ENCODE measurements at places on chromosomes 12 and 14.
A peak's percentile ranks its signal among the peaks of the same experiment; 100 is the strongest.

DNA sequence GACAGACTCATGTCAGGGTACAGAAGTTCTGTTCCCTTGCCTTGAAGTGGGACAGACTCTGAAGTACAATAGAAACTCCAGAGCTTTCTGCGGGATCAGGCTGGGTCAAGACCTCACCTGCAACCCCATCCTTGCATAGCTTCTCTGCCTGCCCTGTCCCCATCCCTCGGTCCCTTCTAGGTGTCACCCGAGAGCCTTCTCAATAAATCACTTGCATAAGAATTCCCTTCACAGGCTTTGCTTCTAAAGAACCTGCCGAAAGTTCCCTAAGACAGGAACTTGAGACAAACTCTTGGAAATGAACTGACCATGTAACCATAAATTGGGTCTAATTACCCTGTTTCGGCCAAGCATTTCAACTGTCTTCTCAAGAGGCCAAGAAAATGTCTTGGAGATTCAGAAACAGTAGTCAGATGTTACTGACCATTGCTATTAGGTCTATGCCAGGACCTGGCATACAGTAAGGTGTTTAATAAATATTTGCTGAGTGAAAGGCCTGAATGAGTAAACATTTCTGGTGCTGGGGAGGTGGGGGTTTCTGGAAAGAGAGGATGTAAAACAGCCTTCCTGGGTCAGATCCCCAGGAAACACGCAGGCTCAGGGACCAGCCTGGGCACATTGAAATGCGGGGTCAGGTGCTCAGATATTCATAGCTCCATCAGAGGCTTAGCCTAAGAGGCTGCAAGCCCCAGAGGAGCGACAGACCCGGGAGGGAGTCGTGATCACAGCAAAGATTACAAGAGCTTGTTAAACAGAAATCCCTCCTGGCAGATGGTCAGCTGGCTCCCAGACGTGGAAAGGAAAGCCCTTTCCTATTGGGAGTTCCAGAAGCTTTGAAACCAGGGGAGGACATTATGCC is 226.2 kb upstream of the LHX5 start:
- DNase-seq, result peak; percentile 96

DNA sequence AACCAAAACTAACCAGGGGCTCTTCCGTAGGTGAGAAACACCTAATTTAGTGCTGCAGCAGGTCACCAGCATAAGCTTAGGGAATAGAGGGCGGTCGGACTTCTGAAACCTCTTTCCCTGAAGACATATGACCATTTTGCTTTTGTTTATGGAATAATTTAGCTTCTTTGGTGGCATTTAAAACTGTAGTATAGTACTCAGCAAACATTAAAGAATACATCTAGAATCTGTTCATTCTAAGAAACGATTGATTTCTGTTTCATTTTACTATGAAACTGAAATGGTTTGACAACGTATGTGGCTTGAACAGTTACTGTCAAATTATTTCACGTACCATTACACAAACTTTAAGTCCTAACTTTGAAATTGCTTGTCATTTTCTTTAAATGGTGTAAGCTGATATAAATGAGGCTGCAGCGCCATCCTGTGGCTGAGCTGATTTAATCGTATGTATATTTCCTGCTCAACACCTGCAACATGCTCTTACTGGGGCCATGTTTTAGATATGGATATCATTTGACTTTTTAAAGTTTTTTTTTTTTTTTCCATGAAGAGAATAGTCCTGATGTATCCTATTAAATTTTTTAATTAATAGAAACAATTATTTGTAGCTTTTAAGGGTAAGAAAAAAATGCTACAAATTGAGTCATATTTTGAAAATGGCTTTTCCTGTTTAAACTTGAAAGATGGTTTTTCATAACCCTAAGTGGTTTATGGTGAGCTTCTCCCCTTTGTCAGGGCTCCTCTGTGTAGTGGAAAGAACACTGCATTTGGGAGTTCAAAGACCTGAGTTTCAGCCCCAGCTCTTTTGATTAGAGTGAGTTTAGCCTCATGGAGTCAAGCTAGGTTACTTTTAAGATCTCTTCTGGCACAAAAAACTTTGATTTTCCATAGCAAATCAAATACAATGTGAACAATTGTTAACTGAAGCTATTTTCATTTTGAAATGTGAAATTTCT is 27.4 kb downstream of the CFAP54 start:
- DNase-seq, result peak; percentile 60

- DNase-seq, result no peak
These were observed 821.1 kb upstream of the FOXG1 start for GRCh38 chr14:27945512-27945911.

DNA sequence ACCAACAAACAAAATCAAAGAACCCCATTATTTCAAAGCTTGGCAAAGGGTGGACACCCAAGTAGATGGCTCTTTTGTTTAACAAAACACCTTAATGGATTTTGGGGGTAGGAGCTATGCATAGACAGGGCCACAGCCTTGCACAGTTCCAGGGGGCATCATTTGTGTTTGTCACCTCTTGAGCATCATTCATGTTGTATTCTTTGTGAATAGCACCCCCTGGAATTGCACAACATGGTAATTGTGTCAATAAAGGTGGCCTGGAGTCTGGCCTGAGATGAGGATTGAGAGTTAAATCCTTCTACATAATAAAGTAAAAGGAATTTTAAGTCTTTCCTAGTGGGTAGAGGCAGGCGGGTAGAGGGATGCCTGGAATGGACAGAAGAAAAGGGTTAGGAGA is 3.3 kb upstream of the FRS2 start:
- DNase-seq, result no peak

DNA sequence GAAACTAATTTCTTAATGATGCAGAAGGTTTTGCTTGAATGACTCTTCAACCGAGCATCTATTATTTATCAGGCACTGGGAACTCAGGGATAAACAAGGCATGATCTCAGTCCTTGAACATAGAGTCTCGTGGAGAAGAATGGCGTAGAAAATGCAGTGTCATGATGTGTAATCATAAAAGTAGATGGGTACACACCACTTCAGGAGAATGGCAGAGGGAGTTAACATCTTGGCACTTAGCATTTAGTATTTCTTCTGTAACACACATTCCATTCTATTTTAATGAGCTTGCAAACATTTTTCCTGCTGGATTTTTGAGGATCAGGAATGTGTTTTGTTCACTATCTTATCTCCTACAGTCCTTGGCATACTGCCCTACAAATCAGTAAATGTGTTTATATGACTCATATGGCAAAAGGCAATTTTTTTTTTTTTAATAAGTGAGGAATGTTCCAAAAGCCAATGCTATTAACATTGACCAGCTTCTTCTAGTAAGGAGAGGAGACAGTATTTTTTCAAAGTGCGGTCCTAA is 3.8 kb downstream of the TXNRD1 start:
- DNase-seq, result no peak

DNA sequence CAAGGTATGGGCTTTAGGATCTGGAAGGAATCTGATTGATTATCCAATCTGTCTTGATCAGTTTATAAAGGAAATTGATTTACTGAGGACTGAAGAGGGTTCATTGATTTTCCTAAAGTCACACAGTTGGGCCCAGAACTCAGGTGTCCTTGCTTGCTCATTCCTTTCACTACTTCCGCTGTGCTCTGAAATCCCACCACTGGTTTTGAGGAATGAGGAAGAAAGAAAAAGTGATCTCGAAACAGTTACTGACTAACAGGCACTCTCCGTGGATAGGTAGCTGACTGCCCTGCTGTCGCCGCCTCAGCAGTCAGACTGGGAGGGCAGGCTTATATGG is at the start of gene FITM1:
Gene FITM1 (plus strand): TSS at position 280 of the 337 bp plus-strand sequence. CDS start 905 bp downstream, outside the sequence.
- no peak for DNase-seq

DNA sequence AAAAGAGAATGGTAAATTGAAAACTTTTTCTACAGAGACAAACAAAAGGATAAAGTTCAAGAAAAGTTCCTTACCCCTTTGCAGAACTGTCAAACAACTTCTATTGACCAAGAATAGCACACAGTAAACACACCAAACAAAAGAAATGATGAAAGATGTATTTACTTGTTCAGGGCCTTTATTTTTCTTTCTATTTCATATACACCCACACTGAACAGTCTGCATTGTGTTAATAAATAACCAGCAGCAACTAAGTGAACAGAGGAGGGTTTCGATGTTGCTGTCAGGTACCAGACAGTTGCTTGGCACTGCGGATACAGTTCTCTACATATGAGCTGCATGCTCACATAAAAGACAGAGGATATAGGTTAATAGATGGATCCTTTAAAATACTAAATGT is 122.1 kb downstream of the SOX5 start:
- DNase-seq, result no peak

- DNase-seq, result no peak
These were observed 11.6 kb downstream of the PLEKHG3 start for GRCh38 chr14:64715628-64716412.

GRCh38 chr12:124532331-124532750 is 35.1 kb downstream of the NCOR2 start:
- DNase-seq, result peak; percentile 71

DNA sequence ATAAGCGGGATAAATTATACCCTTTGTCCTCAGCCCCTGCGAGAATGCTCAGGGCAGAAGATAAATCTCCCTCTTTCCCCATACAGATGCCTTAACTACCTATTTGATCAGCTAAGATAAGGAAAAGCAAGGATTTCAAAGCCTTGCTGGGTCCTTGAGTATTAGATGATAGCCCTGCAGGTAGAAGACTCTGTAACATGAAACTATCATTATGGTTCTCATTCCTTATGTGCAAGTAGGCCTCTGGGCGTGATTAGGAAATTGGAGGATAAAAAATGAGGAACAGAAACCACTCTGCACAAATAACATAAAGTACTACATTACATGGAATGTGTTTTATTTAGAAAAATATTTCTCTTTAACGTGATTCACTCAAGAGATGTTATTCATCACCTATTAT is 14.5 kb upstream of the WDR89 start:
- no peak for DNase-seq

DNA sequence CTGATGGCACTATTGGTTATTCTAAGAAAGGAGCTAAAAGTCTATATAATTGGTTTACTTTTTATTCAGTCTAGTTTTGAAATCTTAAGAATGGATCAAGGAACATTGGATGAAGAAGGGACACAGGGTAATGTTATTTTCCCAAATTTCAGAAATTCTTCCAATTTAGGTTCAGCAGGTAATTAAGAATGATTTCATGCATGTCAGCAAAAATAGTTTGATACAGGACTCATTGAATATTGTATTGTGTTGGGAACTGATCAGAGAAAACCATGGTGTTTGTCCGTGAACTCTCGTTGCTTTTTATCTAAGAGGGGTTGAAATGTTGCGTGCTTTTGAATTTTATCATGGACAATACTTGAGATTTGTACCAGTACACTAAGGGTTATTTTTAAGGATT is 58.6 kb downstream of the PDE3A start:
- no peak for DNase-seq
